ENCODE measurements at places on chromosomes 4 and X. TPM values are rescaled to one million over a fixed set of nuclear protein-coding genes. Genes with fewer than 3 reads are reported as not detected.

DNA sequence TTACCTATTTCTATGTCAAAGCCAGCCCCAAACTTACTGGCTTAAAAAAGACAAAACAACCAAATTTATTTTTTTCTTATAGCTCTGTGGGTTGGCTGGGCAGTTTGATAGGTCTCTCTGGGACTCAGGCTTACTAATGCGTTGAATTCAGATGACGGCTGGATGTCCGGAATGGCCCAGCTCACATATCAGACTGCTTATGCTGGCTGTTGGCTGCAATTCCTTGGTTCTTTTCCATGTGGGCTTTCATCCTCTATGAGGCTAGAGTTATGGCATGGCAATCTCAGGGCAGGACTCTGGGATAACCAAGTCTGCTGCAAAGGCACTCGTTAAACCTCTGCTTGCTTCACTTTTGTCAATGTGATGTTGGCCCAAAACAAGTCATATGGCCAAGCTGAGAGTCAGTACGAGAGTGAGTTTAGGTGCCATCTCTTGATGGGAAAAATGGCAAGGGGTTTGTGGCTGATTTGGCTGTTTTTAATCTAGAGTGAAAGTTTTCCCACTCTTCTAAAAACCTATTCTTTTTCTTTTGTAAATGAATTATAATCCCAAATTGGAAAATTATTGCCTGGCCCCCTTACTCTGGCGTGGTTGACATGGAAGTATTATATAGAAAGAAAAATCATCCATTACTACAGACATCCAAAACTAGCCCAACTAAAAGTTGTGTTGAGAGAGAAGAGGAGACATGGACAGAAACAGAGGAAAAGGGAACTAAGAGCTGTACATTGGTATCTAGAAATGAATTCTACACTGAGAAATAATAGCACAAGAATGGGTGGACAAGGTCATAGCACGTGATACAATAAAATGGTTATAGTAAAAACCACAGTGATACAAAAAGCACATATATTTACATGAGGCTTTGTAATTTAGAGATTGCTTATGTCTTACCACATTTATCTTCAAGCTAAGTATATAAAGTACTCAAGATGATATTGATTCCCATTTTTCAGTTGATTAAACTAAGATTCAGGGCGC, 6.6 kb downstream of the PRIMPOL start:
- no peak for DNase-seq

DNA sequence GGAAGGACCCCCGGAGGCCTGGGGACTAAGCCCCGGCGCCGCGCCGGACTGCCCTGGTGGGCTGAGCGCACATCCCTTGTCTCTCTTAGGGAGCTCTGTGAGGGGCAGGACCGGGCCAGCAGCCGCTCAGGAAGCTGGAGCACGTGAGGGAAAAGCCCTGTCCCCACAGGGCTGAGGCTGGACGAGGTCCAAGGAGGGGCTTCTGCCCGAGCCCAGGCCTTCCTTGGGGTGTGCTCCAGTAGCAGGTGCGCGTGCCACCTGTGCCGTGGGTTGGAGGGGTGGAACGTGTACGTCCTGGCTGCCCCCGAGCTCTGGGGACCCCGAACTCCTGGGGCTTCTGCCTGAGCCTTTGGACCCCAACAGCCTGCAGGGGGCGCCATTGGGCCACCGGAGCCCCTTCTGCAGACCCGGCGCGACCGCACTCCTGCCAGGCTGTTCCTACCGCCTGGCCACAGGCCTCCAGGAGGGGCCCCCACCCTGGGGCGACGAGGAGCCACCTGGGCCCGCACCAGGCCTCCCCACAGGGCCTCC, 27.2 kb downstream of the TACC3 start:
- DNase-seq = peak; percentile 41

BEX3 gene
- total RNA-seq = 114 TPM

DNA sequence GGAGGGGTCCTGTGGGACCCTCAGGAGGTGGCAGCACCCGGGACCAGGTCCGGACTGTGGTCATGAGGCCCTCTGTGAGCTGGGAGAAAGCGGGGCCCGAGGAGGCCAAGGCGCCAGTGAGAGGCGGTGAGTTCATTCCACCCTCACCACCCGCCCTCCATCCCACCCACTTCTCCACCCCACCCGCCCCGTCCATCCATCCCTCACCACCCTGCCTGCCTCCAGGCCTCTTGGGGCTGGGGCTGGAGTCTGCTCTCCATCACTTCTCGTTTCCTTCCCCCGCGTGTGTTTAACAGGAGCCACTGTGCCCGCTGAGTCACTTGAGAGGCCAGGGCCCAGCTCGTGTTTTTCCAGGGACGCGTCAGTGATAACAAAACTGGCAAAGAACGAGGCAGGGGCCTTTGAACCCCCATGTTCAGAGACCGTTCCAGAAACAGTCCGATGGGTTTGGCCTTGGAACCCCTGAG, 6.2 kb downstream of the SH3TC1 start:
- DNase-seq = peak; percentile 38

DNA sequence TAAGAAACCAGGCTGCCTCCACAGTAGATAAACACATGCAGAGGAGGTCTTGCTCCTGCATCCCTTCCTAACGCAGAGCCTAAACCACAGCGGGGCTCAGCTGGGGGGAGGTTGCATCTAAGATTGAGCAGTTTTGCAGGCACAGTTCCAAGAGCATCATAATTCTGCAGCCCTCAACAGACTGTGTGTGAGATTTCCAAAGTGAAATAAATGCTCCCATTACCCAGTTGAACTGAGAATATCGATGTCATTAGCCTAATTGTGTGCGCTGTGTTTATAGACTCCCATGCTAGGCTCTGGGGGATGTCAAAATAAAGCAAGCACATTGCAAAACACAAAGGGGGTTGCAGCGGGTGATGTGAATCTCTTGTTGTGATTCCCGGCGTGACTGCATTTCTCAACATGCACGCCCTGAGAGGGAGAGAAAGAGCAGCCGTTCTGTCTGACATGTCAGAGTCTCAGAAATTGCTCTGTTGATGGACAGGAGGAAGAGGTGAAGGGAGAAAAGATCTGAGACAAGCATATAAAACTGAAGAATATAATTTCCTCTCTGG, 150.0 kb upstream of the PSAPL1 start:
- no peak for DNase-seq

DNA sequence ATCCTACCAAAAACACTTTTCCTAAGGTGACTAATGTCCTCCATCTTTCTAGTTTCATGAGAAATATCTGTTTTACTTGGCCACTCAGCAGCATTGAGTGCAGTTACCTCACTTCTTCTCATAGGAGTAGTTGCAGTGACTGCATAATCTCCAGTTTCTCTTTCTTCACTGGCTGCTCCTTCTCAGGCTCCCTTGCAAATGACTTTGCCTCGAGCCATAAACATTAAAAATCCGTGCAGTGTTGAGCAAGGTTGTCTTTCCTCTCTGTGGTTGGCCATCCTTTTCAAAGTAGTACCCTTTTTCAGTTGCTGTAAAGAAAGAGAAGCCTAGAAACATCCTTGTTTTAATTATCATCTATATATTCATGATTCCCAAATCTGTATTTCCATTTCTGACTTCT, 10.2 kb upstream of the PRKG2 start:
- DNase-seq = no peak

DNA sequence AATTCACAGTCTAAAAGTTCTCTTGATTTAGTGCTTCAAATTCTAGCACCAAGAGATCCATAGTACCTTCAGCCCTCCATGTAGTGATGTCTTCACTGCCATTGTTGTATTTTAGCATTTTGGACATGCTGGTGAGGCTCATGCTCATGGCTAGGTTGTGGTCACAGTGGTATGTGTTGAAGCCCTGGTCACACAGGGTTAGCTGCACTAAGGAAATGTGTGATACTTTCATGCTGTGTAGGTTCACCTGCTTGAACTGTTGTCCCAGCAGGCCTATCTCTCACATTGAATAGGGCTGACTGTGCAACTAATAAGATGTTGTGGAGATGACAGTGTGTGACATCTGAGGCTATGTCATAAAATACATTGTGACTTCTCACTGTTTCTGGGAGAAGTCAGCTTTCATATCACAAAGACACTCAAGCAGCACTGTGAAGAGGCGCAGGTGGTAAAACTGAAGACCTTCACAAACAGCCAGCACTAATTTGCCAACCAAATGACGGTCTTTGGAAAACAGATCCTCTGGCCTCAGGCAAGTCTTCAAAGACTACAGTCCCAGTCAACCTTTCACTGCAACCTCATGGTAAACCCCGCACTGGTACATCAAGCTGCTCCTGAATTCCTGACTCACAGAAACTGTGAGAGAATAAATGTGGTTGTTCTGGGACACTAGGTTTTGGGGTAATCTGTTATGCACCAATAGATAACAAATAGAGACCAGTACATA, 17.4 kb upstream of the ADH4 start:
- no peak for DNase-seq

DNA sequence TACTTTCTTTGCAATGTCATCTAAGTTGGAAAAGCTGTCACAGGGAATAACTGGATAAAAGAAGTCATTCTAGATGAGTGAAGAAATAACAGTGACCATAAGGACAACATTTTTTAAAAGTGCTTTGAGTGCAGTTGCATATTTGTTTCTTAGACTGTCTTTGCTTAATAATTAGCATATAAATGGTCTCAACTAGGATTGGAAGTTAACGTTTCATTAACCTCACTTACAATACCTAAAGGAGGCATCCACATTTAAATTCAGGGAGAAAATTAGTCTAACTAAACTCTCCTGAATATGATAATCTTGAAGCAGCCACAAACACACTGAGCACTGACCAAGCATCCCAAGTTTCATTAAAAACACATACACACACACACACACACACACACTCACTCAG, 780.7 kb downstream of the PCDH18 start:
- DNase-seq = peak; percentile 19

RAB33A gene
- 1.6 TPM for total RNA-seq

DNA sequence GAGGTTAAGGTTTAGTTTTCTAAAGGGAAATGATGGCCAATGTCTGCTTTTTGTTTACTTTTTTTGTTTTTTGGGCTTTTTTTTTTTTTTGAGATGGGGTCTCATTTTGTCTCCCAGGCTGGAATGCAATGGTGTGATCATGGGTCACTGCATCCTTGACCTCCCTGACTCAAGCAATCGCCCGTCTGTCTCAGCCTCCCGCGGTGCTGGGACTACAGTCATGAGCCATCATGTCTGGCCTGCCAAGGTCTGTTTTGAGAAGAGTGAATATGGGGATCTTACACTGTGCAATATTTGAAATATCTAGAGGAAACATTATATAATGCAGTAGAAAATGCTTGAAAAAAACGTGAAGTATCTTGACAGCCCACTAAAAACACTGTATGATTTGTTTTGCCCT, 162.5 kb downstream of the GASK1B start:
- DNase-seq = no peak

HSFX4 gene
- not detected for total RNA-seq

- DNase-seq = no peak
These were observed 624.9 kb upstream of the HS3ST1 start for GRCh38 chr4:12053556-12053955.

GRCh38 chrX:114344756-114345349, 239.0 kb upstream of the HTR2C start:
- peak; percentile 22 for DNase-seq

TRIM75 gene
- not detected for total RNA-seq

PPEF2 gene
- not detected for total RNA-seq

- no peak for DNase-seq
These were observed 195.4 kb downstream of the SHOX start for GRCh38 chrX:825991-826390.

DNAAF6 gene
- not detected for total RNA-seq

- no peak for DNase-seq
These were observed 13.0 kb upstream of the TBC1D9 start for GRCh38 chr4:140769209-140769608.

DNA sequence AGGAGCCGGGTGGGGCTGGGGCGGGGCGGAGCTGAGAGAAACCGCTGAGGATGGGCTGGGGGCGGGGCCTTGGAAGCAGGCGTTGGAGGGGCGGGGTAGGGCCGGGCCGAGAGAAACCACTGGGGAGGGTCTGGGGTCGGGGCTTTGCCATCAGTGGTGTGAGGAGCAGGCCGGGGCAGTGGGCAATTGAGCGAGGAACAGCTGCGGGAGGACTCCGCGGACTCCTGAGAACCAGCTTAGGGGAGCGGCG, 1.3 kb upstream of the EOLA2 start:
- DNase-seq = no peak

- no peak for DNase-seq
These were observed 36.7 kb upstream of the HMX1 start for GRCh38 chr4:8908206-8908893.

DNA sequence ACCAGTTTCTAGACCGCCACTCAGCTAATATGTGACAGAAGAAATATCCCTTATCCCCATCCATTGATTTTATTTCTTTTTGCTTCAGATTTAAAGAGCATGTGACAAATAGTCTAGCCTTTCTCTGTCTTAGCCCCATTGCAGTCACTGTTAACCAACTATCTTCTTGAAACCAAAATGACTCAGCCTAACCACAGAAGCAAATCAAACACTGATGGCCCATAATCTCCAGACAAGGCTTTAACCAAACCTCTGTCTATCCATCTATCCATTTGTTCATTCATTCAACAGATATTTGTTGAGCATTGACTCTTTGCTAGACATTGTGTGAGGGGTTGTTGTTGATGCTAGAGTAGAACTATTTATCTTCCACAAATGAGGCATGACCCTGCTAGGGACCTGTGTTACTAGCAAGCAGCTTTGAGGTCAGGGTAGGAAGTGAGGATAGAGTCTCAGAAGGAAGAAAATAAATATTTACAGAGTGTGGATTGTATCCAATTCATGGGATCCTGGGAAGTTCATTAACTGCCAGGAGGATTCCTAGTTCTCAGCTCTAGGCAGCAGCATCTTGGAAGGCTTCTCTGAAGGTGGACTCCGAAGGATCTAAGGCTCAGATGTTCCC, 22.5 kb downstream of the HNRNPH2 start:
- DNase-seq = peak; percentile 54

- peak; percentile 85 for DNase-seq
These were observed 202.9 kb downstream of the CFAP299 start for GRCh38 chr4:80538276-80538926.

DNA sequence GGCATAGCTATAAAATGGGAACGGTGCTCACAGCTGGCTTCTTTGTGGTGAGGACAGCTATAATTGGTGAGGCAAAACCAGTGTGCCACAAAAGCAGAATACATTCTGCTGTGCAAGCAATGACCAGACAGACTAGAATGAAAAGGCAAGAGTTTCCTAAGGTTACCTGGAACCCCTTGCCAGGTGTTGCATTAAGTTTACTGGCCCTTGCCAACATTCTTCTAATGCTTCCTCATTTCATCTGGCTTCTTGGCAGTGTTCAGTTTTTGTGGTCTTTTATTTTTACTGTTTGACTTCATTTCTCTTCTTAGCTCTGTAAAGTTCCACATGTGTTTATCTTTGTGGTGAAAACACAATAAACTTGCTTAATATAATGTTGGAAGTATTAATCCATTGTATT, 131.4 kb downstream of the PTTG2 start:
- peak; percentile 70 for DNase-seq

- no peak for DNase-seq
These were observed 656.7 kb downstream of the SPOCK3 start for GRCh38 chr4:166577639-166578038.

- DNase-seq = no peak
These were observed 3.9 kb downstream of the PCDH10 start for GRCh38 chr4:133152831-133153481.

- no peak for DNase-seq
These were observed 253.5 kb upstream of the GATB start for GRCh38 chr4:152014280-152014679.
